GM04504 (cell line): ENCODE measurements at places on chromosomes 6 and 20.
A peak's percentile ranks its signal among the peaks of the same experiment; 100 is the strongest.

DNA sequence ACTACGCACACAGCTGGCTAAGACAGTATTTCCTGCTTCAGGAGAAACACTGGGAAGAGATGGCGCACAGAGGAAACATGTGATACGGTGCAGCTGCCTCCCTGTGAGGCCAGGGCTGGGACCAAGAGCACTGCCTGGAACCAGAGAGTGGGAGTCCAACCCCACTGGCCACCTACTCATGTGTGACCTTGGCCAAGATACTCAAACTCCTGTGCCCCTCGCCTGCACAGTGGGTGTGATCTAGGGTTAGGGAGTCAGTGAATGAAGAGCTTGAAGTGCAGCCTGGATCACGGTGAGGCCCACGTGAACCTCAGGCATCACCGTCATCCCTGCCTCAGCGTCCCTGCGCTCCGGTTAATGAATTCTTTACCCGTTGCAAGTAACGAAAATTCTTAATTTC is 41.7 kb upstream of the MPC1 start:
- DNase-seq: no peak

- peak; percentile 89 for DNase-seq
Measured at GRCh38 chr6:19731282-19731681, 105.9 kb upstream of the ID4 start.

GRCh38 chr20:24837781-24838450 is 111.2 kb upstream of the CST7 start:
- no peak for DNase-seq

- DNase-seq: peak; percentile 80
Measured at GRCh38 chr6:101722991-101723579, 329.6 kb downstream of the GRIK2 start.

GRCh38 chr6:108134213-108134970 is 31.4 kb upstream of the NR2E1 start:
- DNase-seq: no peak

DNA sequence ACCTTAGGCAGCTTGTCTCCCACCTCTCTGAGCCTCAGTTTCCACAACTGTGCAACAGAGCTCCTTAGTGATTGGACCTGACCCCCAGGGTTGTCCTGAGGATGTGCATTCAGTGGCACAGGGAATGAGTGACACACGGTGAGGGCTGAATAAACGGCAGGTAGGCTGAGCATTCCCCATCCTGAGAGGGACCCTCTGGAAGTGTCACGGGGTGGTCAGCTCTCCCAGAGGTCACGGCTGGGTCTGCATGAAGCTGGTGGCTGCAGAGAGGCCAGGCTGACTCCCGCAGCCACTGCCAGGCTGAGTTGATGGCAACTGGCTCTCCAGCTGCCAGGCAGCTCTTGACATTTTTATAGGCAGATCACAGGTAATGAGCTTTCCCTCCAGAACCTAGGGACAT is 42.5 kb downstream of the CD40 start:
- DNase-seq: no peak

DNA sequence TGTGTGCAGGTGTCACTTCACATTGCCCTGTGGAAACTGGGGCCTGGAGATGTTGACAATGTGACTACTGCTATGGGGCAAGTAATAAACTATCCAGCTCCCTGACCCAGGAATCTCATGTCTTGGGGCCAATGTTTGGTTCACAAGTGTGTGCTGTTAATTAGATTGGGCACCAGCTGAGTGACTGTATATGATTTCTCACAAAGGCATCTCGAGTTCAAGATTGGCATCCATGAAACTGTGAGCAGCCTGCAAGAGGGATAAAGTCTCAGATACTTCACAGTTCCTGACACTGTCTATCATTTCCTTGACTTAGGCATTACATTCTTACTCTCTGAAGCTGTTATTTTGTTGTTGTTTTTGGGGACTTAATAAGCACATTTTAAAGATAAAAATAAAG is 264.0 kb downstream of the PRKN start:
- DNase-seq: no peak

DNA sequence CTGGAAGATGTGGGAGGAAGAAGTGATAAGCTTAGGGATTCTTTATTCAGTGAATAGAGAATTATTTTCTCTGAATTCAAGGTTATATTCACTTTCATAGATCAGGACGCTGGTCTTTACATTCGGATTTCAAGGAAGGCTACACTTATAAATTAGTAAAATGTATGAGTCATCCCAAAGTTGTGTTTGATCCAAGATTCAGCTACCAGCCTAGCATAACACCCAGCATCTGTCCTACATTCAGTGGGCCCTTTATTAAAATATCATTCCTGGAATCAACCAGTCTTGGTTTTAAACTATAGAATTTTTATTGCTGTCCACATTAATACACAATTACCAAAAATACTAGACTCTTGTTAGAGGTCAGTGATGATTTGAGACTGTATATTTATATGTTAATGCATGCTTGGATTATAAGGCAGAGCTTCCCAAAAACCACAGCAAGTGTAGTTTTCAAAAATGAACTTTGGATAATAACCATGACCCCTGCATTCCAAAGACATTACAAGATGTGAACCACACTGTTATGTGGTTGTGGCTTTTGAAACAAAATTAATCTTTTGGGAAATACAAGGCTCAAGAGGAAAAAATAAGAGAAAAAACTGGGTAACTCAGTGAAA is 210.7 kb upstream of the CNR1 start:
- DNase-seq: peak; percentile 73

GRCh38 chr6:18676548-18676947 is 289.4 kb downstream of the RNF144B start:
- no peak for DNase-seq

DNA sequence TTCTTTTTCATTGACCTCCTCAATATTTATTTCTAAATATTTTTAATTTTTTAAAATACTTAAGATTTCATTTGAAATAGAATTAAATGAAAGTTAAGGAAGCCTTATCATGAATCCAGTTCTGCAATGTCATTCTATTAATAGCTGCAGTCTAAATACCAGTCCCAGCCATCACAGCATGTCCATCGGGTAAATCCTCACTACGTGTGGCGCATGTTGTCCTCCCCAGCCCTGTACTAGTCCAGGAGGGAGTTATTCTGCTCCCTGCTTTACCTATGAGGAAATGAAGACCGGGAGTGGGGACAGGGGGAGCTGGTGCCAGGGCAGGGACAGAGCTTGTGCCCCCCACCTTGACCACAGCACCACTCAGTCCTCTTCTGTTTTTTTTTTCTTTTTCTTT is 125.1 kb upstream of the QKI start:
- DNase-seq: no peak

DNA sequence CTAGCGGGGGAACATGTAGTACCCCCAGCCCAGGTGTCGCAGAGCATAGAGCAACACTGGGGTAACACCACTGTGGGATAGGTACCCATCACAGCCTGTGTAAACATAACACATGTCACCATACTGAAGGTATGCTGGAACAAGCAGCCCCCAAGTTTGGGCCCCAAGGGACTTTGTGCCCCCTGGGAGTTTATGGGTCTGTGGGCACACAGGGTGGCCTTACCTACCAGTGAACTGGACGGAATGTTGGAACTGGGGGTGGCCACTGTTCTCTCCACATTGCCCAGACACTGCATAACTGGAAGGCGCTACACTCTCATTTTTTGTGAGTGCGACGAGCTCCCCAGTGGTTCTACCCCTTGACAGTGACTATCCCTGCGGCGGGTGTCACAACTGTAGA is 28.5 kb downstream of the HDDC2 start:
- DNase-seq: no peak

DNA sequence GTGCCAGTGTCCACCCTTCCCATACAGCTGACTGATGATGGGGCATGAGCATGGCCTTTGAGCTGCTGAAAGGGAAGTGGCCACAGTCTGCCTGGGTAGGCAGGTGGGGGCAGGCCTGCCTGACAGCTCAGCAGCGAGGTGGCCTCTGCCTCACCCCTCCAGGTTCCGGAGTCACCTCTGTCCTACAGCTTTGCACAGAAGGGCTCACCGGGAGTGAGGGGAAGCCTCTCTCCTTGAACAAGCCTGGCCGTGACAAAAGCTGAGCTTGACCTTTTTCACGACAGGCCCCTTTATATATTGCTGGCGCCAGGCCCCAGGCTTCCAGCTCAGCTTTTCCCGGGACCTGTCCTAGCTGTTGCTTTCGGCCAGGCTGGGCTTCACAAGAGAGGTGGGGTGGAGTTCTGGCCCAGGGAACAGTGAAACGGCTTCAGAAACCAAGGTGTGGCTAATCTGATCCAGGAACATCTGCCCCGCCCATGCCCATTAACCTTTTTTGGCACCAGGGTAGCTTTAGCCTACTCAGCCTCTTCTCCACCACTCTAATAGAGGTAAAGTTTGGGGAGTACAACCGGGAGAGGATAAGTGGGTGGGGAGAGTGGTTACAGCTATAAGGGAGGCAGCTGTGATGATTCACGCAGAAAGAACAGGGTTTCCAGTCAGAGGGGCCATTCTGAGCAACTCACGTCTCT is 42.9 kb downstream of the C6orf132 start:
- DNase-seq: no peak

DNA sequence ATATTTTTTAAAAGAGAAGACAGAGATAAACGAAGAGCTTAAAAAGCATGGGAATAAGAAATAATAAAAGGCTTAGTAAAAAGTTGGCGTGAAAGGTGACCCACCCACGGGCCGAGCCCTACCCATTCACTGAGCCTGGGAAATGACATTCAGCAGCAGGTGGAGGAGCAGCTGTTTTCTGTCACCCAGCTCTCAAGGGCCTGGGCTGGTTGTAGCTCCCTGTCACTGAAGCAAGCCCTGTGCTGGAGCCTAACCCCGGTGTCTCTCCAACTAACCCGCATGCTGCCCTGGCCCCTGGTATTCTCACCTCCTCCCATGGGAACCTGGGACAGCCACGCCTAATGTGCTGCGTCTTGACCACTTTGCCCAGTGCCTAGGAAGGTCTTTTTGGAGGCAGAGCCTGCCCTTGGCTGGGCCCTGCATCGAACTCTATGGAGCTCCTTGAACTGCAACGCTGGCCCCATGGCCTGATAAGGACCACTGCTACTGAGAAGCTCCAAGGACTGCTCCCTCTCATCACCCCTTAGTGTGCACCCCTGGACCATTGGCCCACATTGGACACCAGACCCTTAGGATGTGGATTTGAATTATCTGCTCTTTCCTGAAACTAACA is 68.8 kb upstream of the IYD start:
- no peak for DNase-seq

DNA sequence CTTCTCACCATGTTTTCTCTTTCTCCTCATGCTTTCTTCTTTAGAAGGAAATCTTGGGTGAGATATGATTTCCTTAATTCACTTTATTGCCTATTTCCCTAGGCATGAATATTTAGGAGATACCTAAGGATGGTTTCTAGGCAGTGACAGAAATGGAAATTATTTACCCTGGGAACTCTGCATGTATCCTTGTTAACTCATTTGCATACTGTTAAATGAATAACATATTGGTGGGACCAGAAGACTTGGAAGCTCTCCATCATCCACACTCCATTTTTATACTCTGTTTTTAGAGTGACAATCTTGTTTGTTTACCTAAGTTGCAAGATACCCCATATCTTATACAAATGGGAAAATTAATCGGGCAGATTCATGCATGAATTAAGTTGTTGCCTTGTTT is 285.7 kb downstream of the RNF144B start:
- DNase-seq: no peak

DNA sequence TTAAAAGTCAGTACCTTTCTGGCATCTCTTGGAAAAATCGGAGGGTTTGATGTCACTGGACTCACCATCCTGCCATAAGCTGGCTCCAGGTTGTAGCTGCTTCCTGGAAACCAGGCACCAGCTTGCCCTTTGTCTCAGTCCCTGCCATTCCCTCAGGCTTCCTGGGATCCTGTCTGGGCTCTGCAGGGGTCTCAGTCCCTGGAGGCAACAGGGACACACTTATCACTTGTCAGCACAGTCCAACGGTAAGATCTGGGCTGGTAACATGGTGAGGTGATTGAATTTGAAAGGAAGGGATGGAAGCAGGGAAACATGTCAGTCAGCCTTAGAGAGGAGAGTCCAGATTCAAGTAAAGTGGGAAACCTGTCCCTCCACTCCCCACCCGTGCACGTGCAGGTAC is 147.6 kb upstream of the ECI2 start:
- DNase-seq: no peak

GRCh38 chr6:160041608-160042007 is 72.7 kb downstream of the IGF2R start:
- peak; percentile 66 for DNase-seq

DNA sequence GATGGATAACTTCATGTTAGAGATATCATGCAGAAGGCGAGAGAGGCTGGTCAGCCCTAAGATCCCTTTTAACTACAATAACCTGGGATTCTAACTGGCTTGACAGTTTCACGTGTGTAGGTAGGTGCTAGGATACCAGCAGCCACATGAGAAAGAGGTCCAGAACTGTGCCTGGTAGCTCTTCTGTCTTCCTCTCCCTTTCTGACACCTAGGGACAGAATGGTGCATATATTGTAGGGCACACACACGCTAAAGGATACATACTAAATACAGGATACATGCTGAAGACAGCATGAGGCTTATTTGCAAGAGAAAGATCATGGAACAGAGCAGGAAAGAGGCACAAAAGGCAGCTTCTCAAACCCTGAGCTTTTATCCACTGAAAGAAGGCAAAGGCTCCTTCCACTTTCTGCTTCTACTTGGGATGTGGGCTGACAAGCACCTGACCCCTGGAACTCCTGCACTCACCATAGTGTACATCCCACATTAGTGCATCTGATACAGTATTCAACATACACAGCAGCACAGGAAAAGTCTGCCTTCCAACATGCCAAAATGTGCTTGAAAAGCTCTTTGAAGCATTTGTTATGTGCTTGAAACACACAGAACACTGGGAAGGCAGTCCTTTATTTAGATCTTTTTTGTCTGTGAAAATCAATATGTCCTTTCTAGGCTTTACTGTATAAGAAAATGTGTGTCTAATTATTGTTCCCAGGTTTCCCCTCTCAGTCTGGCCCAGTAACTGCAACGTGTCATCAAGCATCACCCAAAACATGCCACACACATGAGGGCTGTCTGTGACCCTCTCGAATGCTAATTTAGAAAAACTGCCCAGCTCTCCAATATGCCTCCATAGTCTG is 3.2 kb downstream of the SLC22A23 start:
- no peak for DNase-seq

DNA sequence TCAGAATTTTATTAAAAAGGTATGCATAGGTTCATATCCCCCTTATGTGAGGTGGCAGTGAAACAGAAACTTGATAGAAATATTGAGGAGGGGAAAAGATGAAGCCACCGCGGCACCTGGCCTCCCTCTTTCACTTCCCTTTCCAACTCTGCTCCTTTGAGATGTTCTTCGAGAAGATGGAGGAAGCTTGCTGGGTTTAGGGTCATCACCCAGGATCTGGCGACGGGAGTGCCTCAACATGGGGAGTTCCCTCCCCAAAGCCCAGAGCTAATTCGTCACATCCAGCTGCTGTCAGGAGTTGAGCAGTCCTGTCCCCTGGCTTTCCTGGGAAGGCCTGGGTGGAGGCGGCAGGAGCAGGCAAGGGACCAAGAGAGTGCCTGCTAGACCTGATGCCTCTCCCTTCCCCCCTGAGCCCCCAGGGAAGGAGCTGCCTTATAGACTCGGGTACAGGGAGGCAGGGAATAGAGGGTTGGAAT is 29.1 kb downstream of the RREB1 start:
- no peak for DNase-seq

DNA sequence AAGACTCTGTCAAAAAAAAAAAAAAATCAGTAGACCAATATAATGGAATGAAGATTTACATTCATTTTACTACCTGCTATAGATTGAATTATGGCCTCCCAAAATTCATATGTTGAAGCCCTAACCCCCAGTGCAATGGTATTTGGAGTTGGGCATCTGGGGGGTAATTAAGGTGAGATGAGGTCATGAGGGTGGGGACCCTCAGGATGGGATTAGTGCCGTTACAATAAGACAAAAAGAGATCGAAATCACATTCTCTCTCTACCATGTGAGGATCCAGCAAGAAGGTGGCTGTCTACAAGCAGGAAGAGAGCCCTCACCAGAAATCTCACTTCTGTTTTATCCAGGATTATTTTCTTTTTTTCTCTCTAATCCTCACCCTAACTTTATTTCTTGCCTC is 100.6 kb upstream of the LOC128125822 start:
- DNase-seq: no peak
